Dermis microvascular lymphatic vessel endothelial cell (primary cell): ENCODE measurements at places on chromosomes 1 and 21. TPM values are rescaled to one million over a fixed set of nuclear protein-coding genes. Genes with fewer than 3 reads are reported as not detected.

Gene RSPH1
- under 0.01 TPM in 1 of 2 replicates, not detected in the other for total RNA-seq

Gene PLA2G5
- total RNA-seq, result under 0.01 and 0.25 TPM in 2 replicates

Gene CHIA
- total RNA-seq, result not detected in 2 replicates

Gene LCE6A
- not detected in 2 replicates for total RNA-seq

Gene CSF1
- total RNA-seq, result 4.6 and 7.6 TPM in 2 replicates

Gene B3GALT2
- total RNA-seq, result 1.5 and 3.7 TPM in 2 replicates

Gene VCAM1
- 0.90 and 2.9 TPM in 2 replicates for total RNA-seq

Gene PGLYRP3
- not detected in 2 replicates for total RNA-seq

DNA sequence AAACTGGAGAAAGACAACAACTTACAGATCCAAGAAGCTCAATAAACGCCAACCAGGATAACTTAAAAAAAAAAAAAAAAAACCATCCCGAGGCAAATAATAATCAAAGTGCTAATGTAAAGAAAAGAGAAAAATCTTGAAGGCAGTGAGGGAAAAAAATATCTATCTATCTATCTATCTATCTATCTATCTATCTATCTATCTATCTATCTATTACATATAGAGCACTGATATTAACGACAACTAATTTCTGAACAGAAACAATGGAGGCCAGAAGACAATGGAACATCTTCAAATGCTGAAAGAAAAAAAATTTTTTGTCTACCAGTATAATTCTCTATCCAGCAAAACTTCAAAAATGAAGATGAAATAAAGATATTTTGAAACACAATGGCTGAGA is 18.0 kb downstream of the PACC1 start:
- no peak for DNase-seq

- no peak for DNase-seq
These were observed 141.4 kb upstream of the CACYBP start for GRCh38 chr1:174858301-174858700.

DNA sequence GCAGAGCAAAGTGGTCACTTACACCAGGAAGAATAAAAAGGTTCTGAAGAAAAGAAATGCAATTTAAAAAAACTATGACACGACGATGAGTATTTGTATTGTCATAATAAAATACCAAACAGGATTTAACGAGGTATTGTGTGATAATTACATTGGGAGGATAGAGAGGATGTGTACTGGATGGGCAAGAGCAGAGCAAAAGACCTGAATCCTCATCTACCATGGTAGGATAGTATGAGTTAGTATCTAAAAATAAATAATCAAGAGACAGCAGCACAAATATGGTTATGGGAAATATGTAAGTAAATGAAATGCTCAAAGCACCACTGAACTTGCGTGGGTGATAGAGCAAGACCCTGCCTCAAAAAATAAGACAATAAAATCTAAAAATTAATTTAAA is 162.6 kb downstream of the CDC42BPA start:
- no peak for DNase-seq

- DNase-seq, result no peak
These were observed 827 bp downstream of the RFX5 start for GRCh38 chr1:151346082-151346768.

DNA sequence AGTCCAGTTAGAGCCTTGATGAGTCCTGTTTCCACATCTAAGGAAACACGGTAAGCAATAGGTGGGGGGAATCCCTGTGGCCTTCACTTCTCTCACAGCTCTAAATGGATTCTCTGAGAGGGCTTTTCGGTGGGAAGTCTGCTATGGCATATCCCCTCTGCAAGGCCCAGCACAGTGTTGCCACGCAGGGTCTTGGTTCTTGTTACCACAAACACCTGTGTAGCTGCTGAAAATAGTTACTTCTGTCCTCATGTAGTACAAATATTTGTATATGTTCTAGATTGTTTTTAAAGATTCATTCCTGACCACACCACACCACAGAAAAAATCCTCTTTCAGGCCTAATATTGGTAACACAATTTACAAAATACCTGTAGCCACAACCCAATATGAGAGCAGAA is 5.6 kb downstream of the ACTA1 start:
- no peak for DNase-seq

- DNase-seq, result peak; percentile 53
These were observed 219.5 kb downstream of the TPR start for GRCh38 chr1:186155594-186155993.

DNA sequence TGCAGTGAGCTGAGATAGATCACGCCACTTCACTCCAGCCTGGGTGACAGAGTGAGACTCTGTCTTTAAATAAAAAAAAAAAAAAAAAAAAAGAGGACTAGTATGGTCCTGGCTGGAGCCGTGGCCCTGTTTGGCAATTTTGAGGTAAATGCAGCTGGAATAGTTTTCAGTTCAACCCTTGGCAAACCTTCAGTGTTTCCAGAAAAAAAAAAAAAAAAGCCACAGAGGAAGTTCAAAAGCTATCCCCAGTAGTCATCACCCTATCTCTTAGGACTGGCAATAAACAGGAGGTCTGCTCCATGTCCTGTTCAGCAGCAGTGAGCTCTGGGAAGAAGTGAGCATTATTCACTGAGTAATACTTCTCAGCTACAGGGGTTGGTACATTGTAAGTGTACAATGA is 56.8 kb upstream of the ERRFI1 start:
- DNase-seq, result peak; percentile 63

DNA sequence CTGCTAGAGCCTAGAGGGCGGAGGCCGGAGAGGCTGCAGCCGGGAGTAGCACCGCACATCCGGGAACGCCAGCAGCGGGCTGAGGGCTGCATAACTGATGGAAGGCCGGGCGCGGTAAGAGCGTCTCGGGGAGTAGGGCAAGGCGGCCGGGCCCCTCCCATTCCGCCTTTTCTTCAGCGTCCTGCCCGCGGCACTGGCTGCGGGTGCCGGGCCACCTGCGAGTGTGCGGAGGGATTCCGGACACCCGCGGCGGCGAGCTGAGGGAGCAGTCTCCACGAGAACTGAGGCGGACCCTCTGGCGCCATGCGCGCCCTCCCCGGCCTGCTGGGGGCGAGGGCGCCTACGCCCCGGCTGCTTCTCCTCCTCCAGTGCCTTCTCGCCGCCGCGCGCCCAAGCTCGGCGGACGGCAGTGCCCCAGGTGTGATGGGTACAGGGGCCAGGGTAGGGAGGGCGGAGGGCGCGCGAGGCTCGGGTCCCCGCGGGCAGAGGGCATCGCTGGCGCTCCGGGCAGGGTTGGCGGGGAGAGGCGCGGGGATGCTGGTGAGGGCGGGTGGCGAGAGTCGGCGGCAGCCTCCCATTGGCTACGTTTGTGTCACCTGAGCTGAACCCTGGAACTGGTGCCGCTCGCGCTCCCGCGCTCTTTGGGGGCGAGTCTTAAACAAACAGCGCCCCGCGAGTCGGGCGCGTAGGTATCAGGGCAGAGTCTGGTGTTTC is 334.4 kb downstream of the SRGAP2C start:
- DNase-seq, result no peak

GRCh38 chr1:20411196-20411980 is 74.6 kb downstream of the CAMK2N1 start:
- DNase-seq, result peak; percentile 45

DNA sequence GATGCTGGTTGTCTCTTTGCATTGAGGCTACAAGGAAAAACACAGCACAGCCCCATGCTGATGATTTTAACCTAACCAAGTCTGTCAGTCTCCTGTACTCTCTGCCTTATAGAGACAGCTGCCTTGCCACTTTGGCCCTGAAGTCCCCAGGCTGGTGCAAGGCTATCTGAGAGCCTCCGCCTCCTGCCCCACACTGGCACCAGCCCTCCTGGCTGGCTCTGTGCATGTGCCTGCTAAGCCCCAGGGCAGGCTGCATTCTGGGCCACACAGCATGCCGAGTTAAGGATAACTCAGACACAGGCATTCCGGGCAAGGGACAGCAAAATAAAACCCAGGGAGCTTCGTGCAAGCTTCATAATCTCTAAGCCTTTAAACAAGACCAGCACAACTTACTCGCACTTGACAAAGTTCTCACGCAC is 910 bp downstream of the RUNX1 start:
- no peak for DNase-seq

DNA sequence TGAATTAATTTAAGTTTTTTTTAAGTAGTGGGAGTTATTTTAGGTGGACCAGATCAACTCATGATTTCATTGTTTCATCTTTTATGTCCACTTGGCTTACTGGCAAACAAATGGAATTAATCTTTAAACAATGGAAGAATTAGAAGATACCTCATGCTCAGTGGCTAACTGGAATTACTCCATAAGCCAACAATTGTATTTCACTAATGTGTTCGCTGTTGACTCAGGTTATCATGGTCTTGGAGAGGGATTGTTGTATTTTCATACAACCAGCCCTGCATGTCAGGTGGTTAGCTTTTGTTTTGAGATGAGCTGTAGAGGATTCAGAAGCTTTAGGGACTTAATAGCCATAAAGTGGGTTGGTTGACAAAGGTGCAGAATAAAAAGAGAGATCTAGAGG is 57.2 kb upstream of the HMCN1 start:
- DNase-seq, result no peak

- DNase-seq, result no peak
These were observed 19.3 kb downstream of the CNTN2 start for GRCh38 chr1:205062319-205062718.

- no peak for DNase-seq
These were observed 113.5 kb downstream of the GDAP2 start for GRCh38 chr1:117815926-117816325.

DNA sequence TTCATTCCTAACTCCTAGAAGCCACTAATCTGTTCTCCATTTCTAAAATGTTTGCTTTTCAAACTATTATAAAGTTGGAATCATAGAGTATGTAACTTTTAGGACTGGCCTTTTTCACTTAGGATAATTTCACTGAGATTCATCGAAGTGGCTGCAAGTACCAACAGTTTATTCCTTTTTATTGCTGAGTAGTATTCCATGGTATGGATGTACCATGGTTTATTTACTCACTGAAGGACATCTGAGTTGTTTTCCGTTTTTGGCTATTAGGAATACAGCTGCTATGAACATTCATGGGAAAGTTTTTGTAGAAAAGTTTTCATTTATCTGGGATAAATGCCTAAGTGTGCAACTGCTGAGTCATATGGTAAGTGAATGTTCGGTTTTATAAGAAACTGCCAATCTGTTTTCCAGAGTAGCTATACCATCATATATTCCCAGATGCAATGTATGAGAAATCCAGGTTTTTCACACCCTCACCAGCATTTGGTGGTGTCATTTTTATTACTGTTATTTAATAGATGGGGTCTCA is 66.3 kb downstream of the SLC27A3 start:
- DNase-seq, result no peak

- DNase-seq, result no peak
These were observed 10.4 kb downstream of the OLIG1 start for GRCh38 chr21:33080376-33080775.

DNA sequence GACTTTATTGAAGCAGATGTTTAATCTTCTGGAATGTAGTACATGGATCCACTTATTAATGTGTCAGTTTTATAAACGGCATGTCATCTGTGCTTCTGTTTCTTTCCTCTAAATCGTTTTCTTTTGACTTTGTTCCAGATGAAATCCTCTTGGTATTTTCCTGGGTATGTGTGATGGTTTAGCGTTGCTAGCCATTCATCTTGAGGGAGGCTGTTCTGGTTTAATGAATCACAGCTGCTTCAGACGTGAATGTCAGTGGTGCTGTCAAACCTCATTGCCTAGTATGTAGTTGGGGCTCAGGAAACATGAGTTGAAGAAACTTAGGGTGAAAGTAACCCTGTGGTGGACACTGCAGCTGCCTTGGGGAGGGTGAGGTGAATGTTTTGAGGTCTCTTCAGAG is 33.2 kb downstream of the KCNK1 start:
- DNase-seq, result no peak

DNA sequence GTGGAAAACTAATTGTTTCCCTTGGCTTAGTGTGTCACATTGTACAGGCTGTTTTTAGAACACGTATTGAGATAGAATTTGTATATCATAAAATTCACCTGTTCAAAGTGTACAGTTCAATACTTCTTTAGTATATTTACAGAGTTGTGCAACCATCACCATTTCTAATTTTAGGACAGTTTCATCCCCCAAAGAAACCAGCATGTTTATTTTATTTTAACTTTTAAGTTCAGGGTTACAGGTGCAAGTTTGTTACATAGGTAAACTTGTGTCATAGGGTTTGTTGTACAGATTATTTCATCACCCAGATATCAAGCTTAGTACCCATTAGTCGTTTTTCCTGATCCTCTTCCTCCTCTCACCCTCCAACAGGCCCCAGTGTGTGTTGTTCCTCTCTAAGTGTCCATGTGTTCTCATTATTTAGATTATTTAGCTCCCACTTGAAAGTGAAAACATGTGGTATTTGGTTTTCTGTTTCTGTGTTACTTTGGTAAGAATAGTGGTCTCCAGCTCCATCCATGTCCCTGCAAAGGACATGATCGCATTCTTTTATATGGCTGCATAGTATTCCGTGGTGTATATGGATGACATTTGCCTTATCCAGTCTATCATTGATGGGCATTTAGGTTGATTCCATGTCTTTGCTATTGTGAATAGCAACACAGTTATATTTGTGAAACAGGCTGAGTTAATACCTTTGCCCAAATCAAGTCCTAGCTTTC is 35.2 kb upstream of the DHCR24 start:
- DNase-seq, result no peak
